Sigmoid colon (tissue), 7 donors: ENCODE measurements at places on chromosomes 4 and X. TPM values are rescaled to one million over a fixed set of nuclear protein-coding genes. Genes with fewer than 3 reads are reported as not detected.

The INTU gene
- 0.90 TPM for polyA plus RNA-seq

The STK32B gene
- 0.23 TPM for polyA plus RNA-seq

The CCDC158 gene
- polyA plus RNA-seq, result not detected

The CXXC4 gene
- 0.45 TPM for polyA plus RNA-seq

The TCP11X2 gene
- not detected for polyA plus RNA-seq

The BEND2 gene
- polyA plus RNA-seq, result not detected

The PPID gene
- 17.4 TPM for polyA plus RNA-seq

The TXK gene
- not detected for polyA plus RNA-seq

The EPHA5 gene
- polyA plus RNA-seq, result 0.15 TPM

The NWD2 gene
- polyA plus RNA-seq, result under 0.01 TPM
